ENCODE measurements at places on chromosomes 16 and 17. TPM values are rescaled to one million over a fixed set of nuclear protein-coding genes. Genes with fewer than 3 reads are reported as not detected.

Gene FTO
- 38.2 TPM for total RNA-seq

Gene CCL2
- 513 TPM for total RNA-seq

GRCh38 chr17:1720856-1721386 is 3.6 kb upstream of the WDR81 start:
- DNase-seq = no peak

- no peak for DNase-seq
Observed at GRCh38 chr17:73025041-73025560, 67.4 kb downstream of the SLC39A11 start.

DNA sequence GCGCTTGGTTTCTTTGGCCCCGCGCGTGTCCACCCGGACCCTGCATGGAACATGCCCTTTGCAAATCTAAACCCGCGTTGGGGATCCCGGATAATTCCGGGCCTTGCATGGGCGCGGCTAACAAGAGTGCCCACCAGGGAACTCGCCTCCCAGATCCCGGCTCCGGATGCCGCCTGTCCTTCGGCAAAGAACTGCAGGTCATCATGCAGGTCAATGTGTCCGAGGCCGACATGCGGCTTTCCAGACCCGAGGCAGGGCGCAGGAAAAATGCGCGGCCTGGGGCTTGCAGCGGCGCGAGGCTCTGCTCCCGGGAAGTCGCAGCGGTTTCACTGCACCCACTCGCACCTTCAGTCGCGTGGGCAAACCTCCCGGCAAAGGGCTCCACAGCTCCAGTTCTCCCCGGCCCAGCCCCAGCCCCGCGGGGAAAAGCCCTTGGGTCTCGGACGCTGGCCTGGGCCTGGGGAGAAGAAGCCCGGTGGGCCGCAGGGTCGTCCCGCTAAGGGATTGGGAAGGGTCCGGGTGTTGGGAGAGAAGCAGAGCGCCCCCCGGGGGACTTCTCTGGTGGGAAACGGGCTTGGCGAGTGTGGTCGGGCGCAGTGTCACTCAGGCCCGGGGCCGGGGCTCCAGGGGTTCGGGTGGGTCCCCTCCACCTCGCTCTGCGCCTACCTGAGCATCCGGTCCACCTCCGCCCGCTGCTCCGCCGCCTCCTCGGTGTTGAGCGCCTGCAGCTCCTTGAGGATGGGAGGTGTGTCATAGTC is 805 bp downstream of the HNF1B start:
- DNase-seq = no peak
